ENCODE measurements at places on chromosomes 7 and 10.
A peak's percentile ranks its signal among the peaks of the same experiment; 100 is the strongest.

DNA sequence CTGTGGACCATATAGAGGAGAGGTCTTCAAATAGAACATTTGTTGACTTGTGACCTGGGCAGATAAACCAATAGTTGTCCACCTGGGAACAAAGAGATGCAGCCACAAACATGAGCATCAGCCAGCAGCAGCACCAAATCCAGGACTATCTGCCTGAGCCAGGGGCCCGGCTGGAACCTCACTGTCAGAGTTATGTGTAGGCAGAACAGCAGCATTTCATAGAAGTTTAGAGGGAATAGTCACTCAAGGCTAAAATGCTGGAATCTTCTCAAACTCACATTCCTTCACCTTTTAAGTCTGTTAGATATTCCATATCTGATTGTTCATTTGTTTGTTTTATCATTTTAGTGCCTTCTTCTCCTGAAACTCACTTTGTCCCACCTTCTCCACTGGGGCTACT is 72.2 kb upstream of the IL6 start:
- no peak for DNase-seq

DNA sequence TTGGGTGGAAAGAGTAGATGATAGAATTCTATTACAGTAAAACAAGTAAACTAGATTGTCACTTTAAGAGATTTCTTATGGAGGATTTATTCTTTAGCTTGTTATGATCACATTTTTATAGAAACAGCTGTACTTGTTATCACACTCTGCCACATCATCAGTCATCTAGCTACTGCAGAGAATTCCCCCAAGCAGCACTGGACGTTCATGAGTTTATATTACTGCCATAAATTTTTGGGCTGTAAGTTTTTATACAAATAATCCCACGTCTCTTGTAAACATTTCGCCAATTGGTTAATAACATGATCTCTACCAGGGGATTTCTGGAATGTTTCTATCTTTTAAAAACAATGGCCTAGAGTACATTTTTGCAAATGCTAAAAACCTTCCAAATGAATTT is 238.8 kb downstream of the POLR1F start:
- DNase-seq = no peak

DNA sequence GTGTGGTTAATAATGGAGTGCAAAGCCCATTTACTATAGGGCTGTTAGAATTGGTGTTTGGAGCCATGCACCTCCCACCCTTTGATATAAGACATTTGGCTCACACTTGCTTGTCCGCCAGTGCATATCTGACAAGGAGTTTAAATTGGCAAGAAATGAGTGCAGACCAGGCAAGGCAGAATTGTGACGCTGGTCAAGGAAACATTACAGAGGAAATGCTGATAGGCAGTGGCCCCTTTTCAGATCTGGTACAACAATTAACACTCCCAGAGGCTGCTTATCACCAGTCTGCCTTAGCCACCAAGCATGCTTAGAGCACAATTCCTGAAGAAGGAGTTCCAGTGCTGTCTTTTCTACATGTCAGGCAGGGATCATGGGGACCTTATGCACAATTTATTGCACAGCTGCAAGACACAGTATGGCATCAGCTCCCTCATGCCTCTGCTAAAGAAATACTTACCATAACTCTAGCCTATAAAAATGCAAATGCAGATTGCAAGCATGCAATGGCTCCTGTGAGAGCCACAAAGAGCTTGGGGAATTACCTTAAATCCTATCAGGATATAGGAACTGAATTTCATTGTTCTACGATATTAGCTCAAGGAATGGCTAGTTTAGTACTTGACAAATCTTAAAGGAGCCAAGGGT is 35.2 kb downstream of the OR13A1 start:
- DNase-seq = no peak

DNA sequence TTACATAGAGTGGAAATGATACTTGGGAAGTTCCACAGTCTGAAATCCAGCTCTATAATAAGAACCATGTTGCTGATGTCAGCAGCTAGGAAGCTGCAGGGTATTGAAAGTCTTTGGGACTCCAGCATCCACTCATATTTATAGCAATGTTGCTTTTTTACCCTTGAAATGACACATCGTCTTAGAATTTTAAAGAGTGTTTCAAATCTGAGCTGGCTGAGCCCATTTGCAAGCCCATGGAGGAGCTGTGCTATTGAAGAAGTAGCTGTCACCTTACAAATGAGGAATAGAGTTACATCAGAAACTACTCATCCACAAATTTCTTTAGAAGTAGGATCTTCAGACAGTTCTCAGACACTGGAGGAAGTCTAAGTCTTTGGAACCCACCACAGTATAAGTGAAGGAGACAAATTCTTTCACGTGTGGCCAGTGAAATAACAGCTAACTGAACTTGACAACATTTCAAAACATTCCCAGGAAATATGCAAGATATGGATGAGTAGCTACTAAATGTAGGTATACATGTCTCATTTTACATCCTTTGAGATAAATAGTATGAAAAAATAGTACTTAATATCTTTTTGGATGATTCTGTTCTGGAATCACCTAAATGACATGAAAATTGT is 203.6 kb downstream of the ZNF365 start:
- DNase-seq = no peak

GRCh38 chr7:76300166-76300731 is 2.2 kb upstream of the HSPB1 start:
- peak; percentile 91 for DNase-seq

DNA sequence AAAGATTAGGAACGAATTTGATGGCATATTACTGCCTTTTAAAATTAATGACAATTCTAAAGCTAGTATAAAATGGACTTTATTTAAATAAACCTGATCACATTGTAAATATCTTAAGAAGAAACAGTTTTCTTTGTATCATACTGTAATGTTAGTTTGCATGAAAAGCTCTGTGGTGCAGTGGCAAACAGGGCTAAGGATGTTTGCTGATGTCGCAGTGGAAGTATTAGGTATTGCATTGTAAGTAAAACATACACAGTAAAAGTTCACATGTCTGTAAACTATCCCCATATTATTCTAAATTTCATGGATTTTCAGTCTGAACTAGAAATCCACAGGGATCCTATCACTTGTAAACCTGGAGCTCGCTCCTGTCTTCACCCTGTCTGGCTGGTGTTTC is 252.6 kb upstream of the ZNF32 start:
- DNase-seq = no peak

GRCh38 chr7:16647435-16647960 is 1.5 kb downstream of the BZW2 start:
- DNase-seq = no peak

- DNase-seq = no peak
These were observed 19.5 kb upstream of the CARD11 start for GRCh38 chr7:3063016-3063753.

- no peak for DNase-seq
These were observed 16.4 kb upstream of the STEAP2 start for GRCh38 chr7:90194911-90195809.

DNA sequence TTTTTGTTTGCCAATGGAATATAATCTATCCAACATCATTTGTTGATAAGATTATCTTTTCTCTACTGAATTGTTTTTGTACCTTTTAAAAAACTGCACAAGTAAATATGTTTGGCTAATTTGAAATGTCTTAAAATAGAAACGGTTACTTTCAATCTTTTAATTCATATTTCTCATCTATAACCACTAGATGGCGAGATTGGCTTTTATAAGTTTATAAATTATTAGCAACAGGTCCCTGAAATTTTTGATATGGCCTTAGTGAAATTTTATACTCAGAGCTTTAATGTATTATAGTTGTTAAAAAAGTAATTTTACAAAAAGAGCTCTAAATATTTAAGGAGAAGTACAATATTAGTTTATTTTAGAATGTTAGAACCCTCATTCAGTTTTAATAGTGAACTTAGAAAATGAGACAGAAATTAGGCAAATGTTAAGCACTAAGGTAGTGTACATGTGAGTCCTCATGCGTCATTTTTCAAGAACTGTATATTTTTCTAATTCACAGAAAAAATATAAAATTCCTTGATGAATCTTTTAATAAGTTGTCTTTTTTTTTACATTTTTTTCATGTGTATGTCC is 592.5 kb downstream of the ARL4A start:
- no peak for DNase-seq

GRCh38 chr7:42456756-42457276 is 219.8 kb upstream of the GLI3 start:
- no peak for DNase-seq

GRCh38 chr7:19519443-19520021 is 189.3 kb downstream of the POLR1F start:
- DNase-seq = no peak

- DNase-seq = no peak
These were observed 817.6 kb downstream of the CCSER2 start for GRCh38 chr10:85145966-85146365.

GRCh38 chr7:90999989-91000979 is 263.9 kb upstream of the FZD1 start:
- no peak for DNase-seq

GRCh38 chr10:131979336-131979735 is 2.4 kb downstream of the BNIP3 start:
- DNase-seq = no peak
